Stimulated activated CD8-positive, alpha-beta memory T cell treated with anti-CD3 and anti-CD28 coated beads, Interleukin-4, amount 100 ng/mL, for 48 hours (primary cell): ENCODE measurements at places on chromosomes 16 and 17.

DNA sequence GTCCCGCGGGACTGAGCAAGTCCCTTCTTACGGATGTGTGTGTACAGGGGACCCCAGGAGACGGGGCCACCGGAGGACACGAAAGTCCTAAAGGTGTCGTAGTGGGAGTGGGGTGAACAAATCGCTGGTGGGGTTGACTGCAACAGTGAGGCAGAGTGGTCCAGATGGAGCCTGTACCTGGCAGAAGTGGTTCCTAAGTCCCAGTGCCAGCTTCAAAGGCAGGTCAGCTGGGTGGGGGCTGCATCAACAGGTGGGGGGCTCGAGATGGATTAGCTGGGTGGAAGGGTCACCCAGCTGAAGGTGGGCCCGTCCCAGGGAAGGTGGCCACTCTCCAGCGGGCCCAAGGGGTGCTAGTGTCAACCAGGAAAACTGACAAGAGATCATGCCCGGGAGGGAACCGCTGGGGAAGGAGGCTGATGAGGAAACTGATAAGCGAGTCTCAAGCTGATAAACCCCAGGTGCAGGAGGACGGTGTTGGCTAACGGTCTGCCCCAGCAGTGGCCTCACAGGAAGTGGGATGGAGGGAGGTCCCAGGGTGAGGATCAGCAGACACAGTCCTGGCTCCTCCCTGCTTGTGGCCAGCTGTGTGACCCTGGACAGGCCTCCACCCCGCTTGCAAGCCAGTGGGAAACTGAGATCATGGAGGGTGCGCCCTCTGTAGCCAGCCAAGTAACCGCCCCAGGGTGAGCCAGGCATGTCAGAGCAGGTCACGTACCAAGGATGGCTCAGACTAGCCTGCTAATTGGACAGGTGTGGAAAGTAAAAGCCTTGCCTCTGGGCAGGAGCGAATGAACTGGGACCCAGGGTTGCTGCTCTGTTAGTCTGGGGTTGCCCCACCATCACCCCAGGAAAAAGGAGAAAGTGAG, 1.0 kb downstream of the ORAI3 start:
- peak; percentile 63 for DNase-seq

- DNase-seq: no peak
Observed at GRCh38 chr16:2914233-2914632, 2.5 kb downstream of the FLYWCH1 start.

DNA sequence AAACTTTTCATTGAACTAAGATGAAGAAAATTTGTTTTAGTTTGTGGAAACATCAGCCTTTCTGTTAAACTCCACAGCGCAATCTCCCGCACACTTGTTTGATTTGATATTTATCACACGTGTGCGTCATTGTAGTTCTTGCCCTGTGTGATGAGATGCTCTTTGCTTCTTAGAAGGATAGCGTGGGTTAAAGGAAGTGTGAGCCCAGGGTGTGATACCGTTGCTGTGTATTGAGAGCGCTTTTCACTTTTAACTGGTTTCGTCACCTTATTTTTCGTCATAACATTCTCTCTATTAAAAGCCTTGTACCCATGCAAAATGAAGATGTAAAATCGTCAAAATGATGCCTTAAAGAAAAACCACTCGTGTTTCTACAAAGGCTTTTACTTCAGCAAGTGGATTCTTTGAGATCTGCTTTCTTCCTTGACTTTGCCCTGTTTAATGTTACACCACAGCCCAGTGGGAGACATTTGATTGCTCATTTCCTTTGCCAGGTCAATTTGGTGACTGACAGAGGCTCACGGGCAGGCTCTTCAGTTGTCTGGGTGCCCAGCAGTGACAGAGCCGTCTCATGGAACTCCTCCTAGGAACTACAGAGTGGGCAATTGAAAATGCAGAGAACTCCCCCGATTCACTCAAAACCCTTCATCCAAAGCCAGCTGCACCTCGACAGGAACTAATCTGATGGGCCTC, 61.1 kb downstream of the RPA1 start:
- DNase-seq: no peak

- no peak for DNase-seq
Observed at GRCh38 chr16:4696905-4697847, 3.8 kb downstream of the NUDT16L1 start.

DNA sequence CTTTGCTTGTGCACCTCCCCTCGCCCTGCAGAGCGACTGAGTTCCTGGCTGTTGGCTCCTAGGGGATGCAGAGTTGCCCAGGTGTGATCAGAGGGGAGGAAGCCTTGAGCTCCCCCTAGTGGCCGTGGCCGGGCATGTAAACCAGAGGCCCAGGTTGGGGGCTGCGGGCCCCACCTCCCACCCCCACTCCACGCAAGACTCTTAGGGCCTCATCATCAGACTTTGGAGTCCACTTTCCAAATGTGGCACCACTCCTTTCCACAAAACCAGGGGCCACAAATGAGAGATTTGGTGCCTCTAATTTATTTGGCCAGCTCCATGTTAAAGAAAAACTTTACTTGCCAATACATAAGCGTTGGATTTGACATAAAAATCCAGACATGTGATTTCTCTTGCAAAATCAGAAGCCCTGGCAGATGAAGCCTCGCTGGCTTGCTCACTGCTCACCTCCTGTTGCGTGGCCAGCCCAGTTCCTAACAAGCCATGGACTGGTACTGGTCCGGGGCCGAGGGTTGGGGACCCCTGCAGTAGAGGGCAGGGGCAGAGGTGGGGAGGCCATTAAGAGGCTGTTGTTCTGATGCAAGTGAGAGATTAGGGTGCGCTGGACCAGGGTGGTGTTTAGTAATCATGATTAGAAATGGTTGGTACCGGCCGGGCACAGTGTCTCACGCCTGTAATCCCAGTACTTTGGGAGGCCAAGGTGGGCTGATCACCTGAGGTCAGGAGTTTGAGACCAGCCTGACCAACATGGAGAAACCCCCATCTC, 28.7 kb upstream of the GAS7 start:
- peak; percentile 76 for DNase-seq

GRCh38 chr17:41737680-41738023, 3.2 kb upstream of the HAP1 start:
- DNase-seq: no peak
